ENCODE measurements at places on chromosomes 3 and 15.
A peak's percentile ranks its signal among the peaks of the same experiment; 100 is the strongest.

DNA sequence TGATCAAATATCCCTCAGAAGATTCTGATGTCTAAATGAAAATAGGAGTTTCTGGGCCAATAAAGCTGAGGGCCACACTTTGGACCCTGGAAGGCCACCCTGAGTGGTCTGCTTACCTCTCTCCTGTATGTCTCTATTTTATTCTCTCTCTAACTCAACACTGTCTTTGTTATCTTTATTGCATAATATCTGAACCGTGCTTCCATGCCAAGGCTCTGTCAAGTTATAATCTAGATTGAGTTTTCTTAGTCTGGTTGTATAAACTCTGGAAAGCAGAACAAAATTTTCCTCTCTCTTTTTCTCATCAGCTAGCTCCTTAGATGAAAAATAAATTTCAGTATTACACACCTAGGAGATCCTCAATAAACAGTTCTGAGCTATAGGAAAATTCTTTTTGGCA, 36.2 kb upstream of the ACTL6A start:
- no peak for DNase-seq

DNA sequence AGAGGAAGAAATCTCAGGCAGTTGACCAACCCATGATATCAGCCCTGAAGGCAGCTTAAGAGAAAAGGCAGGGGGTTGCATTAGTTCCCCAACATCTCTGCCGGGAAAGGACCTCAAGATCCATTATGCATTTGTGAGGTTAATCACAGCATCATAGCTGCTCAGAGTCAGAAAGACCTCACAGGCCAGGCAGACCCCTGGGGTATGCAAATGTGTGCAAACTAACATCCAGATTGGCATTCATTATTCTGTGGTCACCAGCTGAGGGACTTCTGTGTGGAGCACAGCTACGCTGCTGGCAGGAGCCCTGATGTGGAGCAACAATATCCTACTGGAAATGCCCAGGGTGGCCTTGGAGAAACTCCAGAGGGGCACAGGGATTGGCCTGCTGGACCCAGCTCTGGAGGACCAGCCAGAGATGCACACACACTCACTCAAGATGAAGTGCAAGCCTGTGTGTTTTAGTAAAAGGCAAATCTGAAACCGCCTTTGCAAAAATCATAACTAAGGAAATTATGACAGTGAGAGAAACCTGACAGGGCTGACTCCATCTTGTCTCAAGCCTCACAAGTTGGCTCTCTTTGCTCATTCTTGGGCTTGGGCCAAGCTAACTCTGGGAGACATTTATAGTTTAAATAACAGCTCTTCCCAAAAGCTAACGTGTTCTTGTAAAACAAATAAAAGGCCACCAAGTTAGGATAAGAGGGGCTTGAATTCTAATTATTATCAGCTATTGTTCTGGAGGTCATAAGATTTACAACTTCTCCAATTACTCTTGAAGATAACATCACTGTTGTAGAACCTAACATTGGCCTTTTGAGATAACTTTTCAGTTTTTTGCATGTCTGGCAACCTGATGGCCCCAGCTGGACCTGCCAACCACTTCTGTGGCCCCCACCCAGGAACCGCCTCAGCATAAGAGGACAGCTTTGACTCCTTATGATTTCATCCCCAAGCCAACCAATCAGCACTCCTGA, 257.1 kb downstream of the UACA start:
- DNase-seq: no peak

- no peak for DNase-seq
Measured at GRCh38 chr3:180382638-180383180, 219.3 kb upstream of the TTC14 start.

- no peak for DNase-seq
Measured at GRCh38 chr15:97165205-97165604, 795.3 kb upstream of the ARRDC4 start.

DNA sequence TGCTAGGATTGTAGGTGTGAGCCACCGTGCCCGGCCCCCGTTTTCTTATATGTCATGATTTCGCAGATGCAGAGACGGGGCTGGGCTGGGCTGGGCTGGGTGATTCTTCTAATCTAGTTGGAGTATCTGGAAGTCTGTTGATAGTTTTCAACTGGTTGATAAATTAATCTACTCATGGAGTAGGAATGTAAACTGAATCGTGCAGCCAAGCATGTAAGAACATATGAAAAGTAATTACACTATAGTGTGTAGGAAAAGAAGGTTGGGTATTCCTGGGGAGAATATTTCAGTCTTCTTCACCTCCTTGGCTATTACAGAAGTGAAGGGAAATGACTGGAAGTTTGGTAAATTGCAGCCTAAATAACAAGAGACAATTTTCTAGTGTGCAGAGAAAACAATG, 82.6 kb upstream of the MAGI1 start:
- DNase-seq: no peak

GRCh38 chr3:158160958-158161357, 51.1 kb downstream of the RSRC1 start:
- no peak for DNase-seq

DNA sequence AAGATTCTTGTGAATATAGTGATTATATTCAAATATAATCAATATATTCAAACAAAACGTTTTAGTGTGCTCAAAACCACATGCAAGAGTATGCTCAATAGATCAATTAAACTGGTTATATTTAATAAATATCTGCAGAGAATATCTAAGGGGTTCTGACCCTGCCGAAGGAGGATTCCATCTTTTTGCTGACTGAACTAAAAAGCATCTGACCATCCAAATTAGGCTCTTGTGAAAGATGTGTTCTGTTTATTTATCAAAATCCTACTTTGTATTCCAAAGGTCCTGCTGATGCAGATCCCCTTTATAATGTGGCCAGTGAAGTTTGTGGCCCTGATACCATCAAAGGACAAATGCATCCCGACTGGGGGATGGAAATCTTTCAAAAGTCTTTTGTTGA, 41.8 kb upstream of the ARPIN start:
- DNase-seq: no peak

GRCh38 chr3:109127553-109127952, 9.0 kb upstream of the C3orf85 start:
- no peak for DNase-seq

- DNase-seq: peak; percentile 39
Measured at GRCh38 chr3:146577662-146578061, 27.5 kb downstream of the PLSCR5 start.

DNA sequence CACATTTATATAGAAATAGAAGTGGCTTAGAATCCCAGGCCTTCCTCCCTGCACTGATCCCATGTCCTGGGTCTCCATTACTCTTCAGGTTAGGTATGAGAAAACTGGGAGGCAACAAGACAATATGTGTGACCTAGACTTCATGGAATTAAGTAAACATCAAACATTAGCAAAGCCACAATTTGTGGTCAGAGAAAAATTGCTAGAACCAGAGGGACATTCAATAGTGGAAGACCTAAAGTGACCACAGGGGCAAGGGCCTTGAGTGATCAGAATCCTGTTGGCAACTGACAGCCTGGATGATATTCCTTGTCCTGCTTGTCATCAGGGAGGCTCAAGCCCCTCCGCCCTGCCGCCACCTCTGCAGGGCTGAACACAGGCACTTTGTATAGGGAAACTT, 322.8 kb upstream of the CTNNB1 start:
- DNase-seq: no peak

DNA sequence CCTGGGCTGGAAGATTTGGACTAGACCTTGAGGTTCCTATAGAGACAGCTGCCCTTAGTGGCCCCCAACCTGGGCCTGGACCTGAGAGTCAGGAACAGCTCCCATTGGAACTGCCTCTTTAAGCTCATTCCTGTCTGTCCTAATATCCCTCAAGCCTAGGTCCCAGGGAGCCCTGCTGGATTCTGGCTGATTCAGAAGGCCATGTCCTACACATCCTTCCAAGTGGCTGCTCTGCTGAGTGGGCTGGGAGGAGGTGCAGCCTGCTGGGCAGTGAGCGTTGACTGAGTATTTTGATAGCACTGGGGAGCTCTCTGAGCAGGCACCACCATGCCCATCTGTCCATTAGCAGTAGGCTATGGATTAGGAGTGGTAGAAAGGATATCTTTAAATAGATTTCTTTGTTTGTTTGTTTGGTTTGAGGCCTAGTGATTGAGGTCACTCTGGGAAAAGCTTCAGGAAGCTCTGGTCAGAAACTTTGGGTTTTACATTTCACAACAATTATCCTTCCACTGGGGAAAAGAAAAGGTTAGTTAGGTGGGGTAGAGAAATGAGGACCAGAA, 54.6 kb upstream of the ATOSA start:
- no peak for DNase-seq

GRCh38 chr15:99618941-99619411, 53.2 kb downstream of the MEF2A start:
- DNase-seq: no peak

- peak; percentile 78 for DNase-seq
Measured at GRCh38 chr3:27721717-27722564, at the start of gene EOMES. Gene EOMES, minus strand, starts transcription at chr3:27722323. Its CDS starts 29 bp downstream, at chr3:27722294.

DNA sequence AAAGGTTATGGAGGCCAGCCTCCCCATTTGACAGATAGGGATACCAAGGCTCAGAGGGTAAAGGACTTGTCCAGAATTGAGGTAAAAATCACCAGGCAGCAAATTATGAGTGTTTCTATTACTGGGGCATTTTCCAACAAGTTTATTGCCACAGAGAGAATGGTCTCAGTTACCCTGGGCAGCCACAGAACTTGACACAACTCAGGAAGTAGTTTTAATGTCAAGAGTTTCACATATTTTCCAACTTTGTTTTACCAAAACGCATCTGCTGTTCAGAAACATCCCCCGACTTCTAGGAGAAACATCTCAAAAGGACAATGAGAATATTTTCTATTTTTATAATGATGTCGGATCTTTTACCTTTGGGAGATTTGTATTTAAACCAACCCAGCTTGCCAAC, 107.5 kb upstream of the MRPS22 start:
- DNase-seq: no peak

DNA sequence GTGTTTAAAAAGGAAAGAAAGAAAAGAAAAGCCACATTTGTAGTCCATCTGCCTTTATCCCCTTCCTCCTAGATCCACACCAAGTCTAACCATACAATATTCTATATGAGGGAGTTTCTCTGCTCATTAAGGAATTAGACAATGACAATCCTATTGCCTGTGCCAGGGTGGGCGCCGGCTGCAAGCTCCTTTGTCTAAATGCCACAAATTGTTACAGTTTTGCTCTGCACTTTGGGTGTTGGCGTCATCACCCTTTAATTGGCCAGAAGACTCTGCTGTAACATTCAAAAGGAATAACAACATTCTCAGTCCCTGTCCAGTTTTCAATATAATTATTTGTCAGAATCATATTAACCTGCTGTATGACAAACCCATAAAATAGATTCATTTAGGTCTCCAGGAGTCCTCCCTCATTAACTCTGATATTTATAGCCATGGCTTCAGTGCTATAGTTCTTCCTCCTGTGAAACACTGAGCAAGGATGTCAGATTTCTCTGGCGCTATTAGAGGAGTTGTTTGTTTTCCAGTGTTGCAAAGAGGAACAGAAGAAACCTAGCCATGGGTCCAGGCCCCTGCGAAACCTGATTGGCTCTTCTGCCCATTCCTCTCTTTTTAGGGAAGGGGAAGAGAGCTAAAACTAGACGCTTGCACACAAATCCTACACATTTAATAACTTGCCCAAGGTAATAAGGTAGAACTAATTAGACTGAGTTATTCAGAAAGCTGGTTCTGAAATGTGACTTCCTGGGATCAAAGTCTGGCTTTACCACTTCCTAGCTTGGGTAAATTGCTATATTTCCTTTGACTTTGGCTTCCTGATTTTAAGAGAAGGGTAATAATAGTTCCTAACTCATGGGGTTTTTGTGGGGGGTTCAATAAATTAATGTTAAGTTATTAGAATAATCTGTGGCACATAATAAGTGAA, 112.4 kb downstream of the CD47 start:
- no peak for DNase-seq

- DNase-seq: peak; percentile 41
Measured at GRCh38 chr15:58770519-58770856, 614 bp upstream of the MINDY2 start.

DNA sequence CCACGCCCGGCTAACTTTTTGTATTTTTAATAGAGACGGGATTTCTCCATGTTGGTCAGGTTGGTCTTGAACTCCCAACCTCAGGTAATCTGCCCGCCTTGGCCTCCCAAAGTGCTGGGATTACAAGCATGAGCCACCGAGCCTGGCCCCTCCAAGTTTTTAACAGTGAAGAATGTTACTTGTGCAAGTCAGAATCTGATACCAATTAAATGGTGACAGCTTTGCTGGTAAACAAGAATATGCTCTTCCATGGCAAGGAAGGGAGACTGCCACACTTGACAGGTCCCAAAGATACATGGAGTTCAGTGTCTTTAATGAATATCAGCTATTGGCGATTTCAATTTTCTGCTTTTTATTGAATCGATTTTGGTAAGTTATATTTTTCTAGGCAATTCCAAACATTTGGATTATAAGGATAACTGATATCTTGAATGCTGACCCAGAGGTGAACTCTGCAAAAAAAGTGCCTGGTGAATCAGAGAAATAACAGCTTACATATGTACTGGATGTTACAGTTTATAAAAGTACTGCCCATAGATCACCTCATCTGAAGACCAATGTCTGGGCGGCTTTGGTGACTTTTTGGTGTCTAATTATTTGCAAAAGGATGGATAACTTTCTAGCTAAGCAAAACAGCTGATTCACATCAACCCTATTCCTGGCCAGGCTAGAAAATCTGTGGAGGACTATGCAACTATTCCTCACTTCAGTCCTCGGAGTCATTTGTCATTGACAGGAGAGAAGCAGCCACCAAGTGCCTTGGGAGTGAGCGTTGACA, 1.2 kb downstream of the PARP16 start:
- no peak for DNase-seq

- no peak for DNase-seq
Measured at GRCh38 chr3:184135911-184136260, 728 bp downstream of the EIF2B5 start.

- DNase-seq: no peak
Measured at GRCh38 chr15:59364248-59364647, 8.4 kb downstream of the MYO1E start.

DNA sequence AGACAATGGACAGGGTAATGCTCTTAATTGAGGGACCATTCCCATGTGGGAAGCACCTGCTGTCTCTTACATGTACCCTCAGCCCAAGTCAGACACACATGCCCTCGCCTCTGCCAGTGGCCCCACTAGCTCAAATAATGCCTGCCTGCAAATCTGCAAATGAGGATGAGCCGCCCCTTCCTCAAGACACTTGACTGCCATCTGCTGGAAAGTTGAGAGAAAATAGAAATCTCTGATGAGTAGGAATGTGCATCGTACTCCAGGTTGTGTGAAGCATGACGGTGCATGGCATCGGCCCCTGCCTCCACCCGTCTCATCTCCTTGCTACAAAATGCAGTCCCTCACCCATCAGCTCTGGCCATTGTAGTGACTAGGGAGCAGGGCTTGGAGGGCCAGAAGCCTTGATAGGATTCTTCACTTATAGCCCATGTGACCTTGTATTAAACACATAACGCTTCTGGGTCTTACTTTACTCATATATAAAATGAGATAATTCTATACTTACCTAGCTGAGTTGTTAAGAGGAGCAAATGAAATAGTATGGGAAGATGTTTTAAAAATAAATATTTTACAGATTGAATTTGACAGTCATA, 6.3 kb upstream of the SCN5A start:
- peak; percentile 42 for DNase-seq

GRCh38 chr15:31458596-31459399, 132.2 kb downstream of the KLF13 start:
- peak; percentile 35 for DNase-seq

GRCh38 chr3:37811625-37812498, 49.8 kb upstream of the CTDSPL start:
- no peak for DNase-seq
